IPS DF 6.9 (cell line): ENCODE measurements at places on chromosomes 1 and 21.

DNA sequence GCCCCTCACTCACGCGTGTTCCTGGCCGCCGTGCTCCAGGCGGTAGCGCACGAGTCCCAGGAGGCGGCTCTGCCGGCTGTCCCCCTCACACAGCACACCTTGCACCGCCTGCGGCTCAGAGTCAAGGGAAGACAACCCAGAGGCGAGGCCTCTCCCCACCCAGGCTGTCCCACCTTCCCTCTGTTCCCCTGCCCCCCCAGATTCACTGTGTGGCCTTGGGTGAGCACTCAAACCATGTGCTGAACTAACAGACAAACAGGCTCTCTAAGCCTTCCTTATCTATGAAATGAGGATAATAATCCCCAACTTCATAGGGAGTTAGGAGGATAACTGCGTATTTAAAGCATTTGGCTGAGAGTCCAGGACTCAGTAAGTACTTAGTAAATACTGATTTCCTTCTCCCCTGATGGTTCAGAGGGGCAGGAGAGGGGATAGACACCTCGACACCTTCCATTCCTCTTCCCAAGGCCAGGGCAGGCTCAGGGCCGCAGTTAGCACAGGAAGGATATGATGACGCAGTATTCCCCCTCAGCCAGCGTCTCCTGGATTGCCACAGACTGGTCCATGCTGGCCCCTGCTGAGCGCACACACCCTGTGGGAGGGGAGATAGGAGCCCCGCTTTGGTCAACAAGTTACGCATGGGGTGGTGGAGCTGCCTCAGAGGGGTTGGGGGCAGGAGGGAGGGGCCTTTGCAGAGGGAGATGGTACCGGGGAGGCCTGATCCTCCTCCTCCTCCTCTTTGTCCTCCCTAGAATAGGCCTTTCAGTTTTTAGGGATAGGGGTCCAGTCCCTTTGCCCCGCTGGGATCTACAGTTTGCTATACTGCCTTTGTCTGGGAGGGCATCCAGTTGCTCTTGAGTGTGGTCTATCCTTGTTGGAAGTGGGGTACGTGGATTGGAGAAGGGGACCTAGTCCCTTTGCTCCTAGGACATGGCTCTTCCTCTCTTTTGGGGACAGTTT is 830 bp downstream of the INPP5B start:
- DNase-seq = no peak

DNA sequence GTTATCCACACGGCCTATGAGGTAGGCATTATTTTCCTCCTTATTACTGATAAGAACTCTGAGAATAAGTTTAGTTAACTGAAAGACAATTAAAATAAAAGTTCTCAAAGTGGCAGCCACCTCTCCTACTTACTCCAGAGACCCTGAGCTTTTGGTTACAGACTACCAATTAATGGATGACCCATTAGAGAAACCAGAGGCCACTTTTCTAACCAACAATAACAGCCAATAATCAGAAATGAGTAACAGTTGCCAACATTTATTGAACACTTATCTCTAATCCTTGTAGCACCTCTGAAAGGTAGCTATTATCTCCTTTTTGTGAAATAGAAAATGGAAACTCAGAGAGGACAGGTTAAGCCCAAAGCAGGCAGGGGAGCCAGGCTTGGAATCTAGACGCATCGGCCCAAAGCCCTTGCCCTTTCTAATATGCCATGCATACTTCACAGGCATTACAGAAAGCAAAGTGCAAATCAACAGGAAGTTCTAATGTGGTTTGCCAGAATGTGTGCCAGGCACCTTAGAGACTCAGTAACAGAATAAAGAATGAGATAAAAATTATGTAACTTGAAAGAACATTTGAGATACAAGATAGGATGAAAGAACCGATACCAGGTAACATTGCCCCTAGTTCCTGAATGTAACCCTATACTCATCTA is 50.0 kb downstream of the BEND5 start:
- no peak for DNase-seq

GRCh38 chr21:15076730-15077129 is 11.9 kb upstream of the NRIP1 start:
- DNase-seq = no peak

DNA sequence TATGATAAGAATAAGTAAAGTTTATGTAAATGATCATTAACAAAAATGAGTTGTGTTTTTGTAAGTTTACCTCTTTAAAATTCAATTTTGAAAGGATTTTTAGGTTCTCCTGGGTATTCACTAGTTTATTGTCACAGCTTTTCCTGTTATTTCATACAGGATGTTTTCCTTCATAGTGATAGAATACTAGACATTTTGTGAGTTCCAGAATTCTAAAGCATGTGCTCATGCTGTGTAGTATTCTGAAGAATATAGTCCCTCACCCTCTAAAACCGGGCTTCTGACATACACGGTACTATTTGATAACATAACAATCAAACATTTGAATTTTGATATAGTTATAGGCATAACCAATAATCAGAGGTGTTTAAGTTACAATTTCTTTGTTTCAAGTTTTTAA is 10.7 kb downstream of the LRRC8C start:
- no peak for DNase-seq
